ENCODE measurements at places on chromosomes 12 and 14. TPM values are rescaled to one million over a fixed set of nuclear protein-coding genes. Genes with fewer than 3 reads are reported as not detected.

Gene IAPP
- total RNA-seq, result not detected

Gene FZD10
- total RNA-seq, result 2.5 TPM

Gene SIX4
- 0.92 TPM for total RNA-seq

Gene KRT73
- not detected for total RNA-seq

Gene DNAJC22
- total RNA-seq, result 0.92 TPM

Gene KRT77
- not detected for total RNA-seq

Gene HSPB8
- 9.2 TPM for total RNA-seq

Gene ZNF385A
- 3.7 TPM for total RNA-seq

Gene NXPH4
- 4.4 TPM for total RNA-seq

Data from diencephalon (tissue), 1 donor.